ENCODE measurements at places on chromosomes 6 and 20.

DNA sequence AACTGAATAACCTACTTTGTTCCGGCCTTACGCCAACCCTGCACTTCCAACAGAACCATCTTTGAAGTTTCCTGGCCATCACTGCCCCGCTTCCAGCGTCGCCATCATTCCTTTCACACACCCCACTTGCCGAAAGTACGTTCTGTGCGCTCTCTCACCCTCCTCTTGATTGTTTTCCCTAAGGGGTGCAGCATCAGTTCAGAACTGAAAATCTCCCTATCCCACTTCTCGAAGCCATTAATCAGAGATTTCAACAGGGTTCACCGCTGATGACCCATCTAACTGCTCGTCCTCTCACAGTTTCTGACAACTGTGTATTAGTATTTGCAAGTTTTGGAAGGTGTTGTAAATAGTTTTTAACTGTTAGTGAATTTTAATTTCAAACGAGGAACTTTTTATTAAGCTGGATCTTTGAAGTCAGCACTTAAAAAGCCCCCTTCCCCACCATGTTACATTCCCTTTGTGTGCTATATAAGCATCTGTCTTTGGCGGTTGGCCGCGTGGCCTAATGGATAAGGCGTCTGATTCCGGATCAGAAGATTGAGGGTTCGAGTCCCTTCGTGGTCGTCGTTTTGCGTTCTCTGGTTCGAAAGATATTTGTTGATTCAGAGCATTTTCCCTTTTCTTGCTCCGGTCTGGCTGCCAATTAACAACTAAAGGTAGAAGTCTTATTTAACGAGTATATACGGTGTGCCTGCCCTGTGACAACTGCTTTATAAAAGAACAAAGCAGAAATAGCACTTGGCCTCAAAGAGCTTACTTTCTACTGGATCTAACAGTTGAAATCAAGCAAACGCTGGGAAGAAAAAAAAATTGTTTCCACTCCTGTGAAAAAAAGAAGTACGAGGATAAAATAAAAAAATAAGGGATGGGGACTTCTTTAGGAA, 42.6 kb downstream of the TRIM27 start:
- peak; percentile 85 for DNase-seq

DNA sequence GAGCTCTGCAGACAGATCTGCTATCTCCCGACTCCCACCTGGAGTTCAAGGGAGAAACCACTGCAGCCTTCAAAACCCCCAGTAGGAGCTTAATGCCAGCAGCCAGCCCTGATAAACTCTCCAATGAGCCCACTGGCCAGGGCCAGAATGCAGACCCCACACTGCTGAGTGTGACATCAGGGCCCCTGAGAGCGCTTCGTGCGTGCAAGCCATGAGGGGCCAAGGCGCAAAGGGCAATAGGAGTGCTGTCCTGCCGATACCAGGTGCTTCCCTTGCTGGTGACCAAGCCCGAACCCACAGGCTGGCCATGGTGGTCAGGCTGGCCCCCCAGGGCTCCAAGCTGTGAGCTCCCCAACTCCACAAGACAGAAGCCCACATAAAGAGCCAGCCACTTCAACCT, 33.2 kb upstream of the CST7 start:
- DNase-seq, result no peak

- DNase-seq, result no peak
Observed at GRCh38 chr6:92767101-92767500, 652.3 kb downstream of the EPHA7 start.

GRCh38 chr6:93373445-93373844, 45.9 kb downstream of the EPHA7 start:
- no peak for DNase-seq

DNA sequence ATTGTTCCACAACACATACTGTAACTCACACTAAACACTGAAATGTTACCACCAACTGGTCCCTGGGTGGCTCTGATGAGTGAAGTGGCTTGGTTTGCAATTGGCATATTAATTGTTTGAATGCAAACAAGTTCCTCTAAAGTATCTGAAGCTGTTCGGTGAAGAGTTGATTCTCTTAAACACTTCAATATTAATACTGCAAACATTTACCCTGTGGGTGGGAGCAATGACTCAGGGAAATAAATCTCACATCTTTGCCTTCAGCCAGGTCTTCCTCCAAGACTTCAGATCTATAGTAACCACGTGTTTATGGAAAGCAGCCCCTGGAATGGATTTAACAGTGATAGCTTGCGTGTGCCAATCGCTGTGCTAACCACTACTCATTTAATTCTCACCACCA, 176.0 kb downstream of the MAFB start:
- no peak for DNase-seq

DNA sequence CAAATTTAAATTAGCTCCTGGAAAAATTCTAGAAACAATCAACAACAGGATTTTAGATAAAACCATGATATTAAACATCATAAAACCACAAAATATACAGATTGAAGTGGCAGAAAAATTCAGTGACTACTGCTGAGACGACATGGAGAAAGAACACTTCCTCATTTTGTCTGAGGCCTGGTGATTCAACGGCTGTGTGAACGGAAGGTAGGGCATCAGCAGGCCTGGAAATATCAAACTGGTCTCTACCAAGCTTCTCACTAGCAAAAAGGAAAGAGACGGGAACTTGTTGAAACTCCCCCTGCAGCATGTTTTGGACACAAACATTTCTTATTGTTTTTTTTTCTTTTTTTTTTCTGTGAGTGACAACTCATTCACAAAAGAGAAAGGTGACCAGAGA, 58.0 kb upstream of the AHI1 start:
- DNase-seq, result no peak

DNA sequence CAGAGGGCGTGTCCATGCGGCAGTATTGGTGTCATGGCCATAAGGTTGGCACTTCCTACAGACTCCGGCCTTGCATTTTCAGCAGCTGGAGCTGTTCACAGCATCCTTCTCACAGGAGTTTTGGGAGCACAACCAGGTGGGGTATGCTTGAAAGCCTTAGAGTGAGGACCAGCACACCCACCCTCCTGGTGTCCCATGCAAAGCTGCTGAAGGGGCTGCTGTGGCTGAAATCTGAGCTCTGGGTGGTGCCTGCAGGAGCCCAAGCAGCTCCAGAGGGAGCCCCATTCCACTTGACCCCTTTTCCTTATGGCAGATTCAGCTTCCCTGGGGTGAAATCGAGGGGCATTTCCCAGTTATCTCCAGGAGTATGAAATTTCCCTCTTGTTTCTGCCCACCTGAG, 74.0 kb upstream of the BHLHE23 start:
- DNase-seq, result no peak

- no peak for DNase-seq
Observed at GRCh38 chr6:152457949-152458624, 179.1 kb downstream of the SYNE1 start.

DNA sequence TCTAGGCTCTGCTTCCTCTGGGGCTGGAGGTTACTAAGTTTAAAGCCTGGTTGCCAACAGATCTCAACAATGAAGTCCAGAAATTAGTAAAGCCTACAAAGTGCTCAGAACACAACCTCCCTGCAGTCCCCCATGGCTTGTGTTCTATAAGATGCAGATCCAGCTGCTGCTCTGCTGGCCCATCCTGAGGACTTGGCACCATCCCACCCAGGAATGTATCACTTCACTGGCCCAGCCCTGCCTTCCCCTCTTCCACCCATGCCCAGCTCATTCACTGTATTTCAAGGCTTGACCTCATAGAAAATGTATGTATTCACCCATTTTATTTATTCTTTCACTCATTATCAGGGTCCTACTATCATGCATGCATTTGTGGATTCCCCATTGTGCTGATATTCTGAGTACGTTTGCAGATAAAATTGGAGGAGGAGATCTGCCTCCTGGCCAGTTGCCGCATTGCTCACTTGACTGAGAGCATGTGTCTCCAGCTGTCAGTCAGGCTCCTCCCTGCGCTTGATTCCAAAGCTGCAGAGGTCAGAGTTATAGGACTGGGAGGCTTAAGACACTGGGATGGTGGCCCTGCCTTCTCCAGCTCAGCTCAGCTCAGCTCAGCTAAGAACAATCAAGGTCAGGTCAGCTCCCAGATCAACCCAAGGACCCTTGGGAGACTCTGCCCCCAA, 104.8 kb downstream of the MAFB start:
- no peak for DNase-seq

GRCh38 chr6:31842053-31842452, 14.5 kb downstream of the HSPA1B start:
- no peak for DNase-seq

GRCh38 chr6:16736856-16737775, 24.1 kb downstream of the ATXN1 start:
- no peak for DNase-seq

DNA sequence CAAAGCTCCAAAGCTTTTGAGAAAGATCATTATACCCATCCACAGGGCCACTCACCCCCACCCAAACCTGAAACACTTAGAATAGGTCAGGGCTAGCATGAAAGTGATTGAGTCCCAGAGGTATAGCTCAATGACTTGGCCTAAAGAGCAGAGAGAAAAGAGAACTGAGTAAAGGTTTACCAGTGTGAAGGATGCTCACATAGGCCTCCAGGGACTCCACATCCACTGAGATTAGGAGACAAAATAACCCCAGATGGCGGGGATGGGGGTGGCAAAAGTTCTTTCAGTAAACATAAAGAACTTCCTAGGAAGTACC, 12.2 kb downstream of the SAYSD1 start:
- no peak for DNase-seq

- DNase-seq, result no peak
Observed at GRCh38 chr20:35776513-35777101, 4.8 kb downstream of the PHF20 start.

DNA sequence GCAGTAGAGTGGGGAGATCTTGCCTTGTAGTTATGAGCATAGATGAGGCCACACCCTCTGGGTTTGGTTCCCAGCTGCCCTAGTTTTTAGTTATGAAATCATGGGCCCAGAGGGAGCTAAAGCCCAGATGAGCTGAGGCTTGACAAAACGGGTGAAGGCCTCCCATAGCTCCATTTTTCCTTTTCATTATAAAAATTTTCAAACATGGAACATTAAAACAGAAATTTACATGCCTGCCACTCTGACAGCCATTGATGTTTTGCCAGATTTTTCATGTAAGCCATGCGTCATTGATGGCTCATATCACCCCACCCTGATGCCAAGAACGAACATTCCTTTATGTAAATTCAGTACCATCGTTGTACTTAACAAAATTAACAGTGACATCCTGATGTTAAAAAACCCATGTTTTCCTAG, 67.9 kb downstream of the IGF2R start:
- no peak for DNase-seq

GRCh38 chr6:30886897-30887255, 2.6 kb downstream of the DDR1 start:
- DNase-seq, result no peak

GRCh38 chr6:56949265-56949664, 5.6 kb upstream of the BEND6 start:
- no peak for DNase-seq

- DNase-seq, result no peak
Observed at GRCh38 chr6:32622545-32623401, 14.4 kb upstream of the HLA-DQA1 start.

GRCh38 chr6:160431226-160431625, 83.0 kb downstream of the SLC22A3 start:
- DNase-seq, result no peak

GRCh38 chr6:169518451-169518850, 183.4 kb downstream of the WDR27 start:
- no peak for DNase-seq

- DNase-seq, result no peak
Observed at GRCh38 chr6:88641178-88641903, 322.1 kb downstream of the RNGTT start.

- DNase-seq, result no peak
Observed at GRCh38 chr6:163719028-163719742, 304.7 kb downstream of the QKI start.

DNA sequence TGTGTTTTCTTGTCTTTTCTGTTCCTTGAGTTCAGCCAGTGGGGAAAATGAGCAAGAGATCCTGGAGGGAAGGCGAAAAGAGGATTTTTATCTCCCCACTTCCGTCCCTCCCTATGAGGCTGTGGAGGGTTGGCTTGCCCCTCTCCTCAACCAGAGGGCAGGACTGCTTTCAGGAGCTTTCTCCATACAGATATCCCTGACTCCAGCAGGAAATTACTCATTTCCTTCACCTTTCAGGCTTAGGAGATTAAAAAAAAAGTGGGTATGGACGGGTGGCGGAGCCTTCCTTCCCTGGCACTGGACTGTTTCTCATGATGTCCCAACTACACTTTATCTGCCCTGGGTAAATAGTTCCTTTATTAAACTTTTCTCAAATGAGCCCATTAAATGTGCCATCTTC, 241.2 kb downstream of the FRK start:
- DNase-seq, result no peak

DNA sequence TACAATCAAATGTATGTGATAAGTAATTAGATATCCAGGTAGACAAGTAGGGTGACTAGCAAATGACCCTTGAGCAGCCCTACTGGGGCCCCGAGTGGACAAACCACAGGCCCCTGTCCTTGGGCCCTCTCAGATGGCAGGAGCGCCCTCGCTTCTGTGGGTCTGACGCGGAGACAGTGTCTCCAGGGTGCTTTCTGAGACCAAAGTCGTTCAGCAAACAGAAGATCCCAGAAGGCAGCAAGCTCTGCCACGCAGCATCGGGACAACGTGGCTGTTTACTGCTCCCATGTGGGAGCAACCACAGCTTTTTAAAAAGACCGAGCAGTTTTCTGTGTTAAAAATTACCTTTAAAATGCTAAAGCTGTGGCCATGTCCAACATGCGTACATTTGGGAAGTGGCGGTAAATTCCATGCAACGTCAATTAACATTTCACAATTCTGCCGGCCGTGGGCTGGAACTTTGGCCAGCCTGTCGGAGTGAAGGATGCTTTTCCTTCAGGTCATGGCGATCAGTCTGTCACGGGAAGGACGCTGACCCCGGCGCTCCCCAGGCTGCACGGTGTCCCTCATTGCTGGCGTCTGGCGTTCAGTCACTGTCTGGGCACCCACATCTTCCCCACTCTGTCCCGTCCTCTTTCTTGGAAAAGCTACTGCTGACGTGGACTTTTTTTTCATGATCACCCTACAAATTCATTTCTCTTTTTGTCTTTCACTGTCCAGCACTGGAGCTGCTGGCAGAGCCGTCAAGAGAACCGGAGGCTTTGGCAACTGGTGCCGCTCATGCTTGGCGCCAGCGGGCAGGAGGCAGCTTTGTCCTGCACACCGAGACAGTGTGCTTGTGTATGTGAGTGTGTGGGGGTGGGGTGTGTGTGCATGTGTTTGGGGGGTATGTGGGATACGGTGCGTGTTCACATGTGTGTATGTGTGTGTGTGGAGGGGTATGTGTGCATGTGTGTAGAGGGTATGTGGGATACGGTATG, 293.1 kb downstream of the CDH4 start:
- no peak for DNase-seq

DNA sequence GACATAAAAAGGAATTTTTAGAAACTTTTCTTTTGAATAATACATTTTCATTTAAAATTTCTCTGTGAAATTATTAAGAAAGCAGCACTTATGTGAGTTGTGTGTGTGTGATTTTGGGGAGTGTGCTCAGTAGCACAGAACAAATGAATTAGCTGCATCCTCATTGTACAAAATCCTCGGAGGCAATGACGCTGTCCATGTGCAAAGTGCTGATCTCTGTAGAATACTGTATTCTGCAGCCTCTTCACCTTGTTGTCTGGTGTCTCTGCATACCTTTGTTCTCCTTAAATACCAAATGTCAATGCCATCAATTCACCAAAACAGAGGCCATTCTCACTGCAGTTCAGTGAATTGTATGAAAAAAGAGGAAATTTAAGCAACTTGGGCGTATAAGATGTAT, 838.4 kb downstream of the QKI start:
- no peak for DNase-seq

Data from type B pancreatic cell (in vitro differentiated cells).